NCI-H1105 treated with DMSO at 0.1 percent for 48 hours (cell line): ENCODE measurements at places on chromosomes 3 and 15.

- no peak for DNase-seq
These were observed 3.3 kb upstream of the THRB start for GRCh38 chr3:24497942-24498341.

DNA sequence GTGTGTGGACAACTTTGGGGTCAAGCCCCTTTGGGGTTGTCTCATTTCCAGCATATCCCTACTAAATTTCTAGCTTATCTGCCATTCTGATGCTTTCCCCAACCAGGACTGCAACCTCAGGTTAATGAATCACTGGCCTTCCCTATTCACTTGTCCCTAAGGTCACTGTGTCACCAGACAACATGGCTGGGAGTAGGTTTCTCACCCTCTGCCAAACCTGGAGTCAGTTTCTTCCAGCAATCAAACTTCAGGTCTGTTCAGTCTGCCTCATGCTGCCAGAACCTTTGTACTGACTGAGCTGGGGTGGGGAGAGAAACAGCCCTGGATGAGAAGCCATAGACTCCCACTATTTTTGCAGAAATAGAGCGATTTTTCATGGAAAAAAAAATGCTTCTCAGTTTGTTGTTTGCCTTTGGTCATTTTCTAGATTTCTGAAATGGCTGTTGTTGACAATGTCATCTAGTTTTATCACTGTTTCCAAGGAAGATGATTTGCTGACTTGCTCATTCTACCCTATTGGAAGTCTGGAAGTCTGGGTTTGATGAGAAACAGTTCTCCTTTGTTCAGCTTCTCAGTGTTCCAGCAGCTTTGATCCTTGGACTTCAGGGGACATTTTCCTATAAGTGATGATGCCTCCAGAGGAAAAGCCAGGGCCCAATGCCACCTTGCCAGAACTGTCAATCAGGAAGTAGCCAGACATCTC is 74.8 kb upstream of the IL12A start:
- no peak for DNase-seq

DNA sequence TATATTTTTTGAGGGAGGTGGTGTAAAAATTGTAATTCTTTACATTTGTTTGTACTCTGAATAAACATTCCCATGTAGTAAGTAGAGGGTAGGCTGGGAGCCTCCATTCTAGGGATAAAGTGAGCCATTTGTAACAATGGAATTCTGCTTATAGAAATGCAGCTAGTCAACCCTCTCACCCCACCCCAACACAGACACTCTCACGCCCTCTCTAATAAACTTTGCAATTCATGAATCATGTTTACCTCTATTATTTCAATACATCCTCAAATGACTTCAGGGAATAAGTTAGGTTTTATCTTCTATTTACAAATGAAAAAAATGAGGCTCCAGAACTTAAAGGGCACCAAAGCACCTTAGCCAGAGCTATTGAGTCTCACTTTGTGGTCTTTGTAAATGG is 56.5 kb upstream of the PDZRN3 start:
- no peak for DNase-seq

DNA sequence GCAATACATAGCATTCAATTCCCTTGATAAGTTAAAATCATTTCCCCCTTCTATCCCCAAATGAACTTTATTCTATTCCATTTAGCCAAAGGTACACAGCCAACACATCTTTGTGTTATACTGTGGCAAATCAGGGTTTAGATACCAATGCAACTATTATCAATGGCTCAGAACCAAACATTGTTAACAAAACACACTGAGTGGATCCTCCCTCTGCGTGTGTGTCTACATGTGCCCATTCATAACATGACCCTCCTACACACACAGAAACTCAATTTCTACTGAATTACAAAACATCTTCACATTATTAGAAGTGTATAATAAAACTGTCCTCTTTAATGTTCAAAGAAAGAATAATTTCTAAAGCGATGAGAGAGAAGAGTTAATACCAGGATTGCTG is 1.3 kb downstream of the TTBK2 start:
- DNase-seq, result no peak

DNA sequence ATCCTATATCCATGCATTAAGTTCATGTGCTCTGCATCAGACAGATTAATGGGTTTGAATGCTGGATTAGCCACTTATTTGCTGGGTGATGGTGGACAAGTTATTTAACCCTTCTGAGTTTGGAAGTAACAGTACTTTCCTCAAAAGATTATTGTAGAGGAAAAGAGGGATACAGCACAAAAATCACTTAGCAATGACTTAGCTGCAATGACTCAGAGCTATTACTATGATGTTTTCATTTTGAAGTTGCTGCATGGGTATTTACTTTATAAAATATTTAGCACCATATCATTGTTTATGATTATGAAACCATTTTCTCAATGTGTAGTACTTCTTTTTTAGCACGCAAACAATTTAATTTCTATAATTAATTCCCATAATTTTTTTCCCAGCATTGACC is 248.4 kb downstream of the MYRIP start:
- DNase-seq, result no peak

DNA sequence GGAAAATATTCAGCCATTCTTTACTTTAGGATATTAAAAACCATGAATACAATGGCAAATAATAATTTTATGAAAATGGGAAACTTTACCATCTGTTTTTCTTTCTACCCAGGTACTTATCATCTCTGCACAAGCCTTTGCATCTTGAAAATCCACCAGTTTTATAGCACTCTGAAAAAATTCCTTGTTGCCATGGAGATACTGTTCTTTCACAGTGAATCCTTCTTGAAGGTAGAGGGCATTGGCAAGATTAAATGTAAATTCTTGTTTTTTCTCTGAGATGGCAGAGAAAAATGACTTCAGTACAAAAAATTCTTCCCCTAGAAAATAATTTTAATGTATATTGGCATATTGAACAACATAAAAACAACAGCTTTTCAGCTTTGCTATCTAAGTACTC is 6.9 kb downstream of the SERPINI2 start:
- DNase-seq, result no peak
